ENCODE measurements at places on chromosomes 7 and 10. TPM values are rescaled to one million over a fixed set of nuclear protein-coding genes. Genes with fewer than 3 reads are reported as not detected.

DNA sequence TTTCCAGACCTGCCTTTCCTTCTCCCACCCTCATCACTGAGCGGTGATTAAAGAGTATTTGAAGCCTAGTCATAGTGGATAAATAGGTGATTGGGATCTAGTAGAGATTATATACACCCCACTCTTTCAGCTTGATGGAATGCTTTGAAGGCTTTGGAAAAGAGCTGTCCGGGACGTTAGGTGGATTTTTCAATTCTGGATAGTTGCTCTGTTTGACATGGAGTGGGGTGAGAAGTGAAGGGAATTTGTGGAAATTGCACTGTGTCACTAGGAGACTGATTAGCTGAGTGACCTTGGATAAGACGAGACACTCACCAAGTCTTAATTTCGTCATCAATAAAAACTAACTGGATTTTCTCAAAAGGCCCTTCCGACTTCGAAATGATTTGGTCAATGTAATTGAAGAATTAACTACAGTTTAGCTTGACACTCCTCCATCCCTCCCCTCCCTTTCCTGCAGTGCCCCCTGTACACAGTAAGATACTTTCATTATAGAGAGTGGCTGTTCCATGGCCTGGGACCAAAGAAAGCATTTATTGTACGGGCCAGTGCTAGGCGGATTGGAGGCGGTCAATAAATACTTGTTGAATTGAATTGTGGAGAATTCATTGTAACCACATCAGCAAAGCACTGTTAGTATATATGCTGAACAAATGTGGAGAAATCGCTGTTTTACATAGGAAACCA, 962 bp downstream of the ZKSCAN1 start:
- DNase-seq: no peak

GRCh38 chr10:33621101-33621500, 286.6 kb upstream of the NRP1 start:
- no peak for DNase-seq

DNA sequence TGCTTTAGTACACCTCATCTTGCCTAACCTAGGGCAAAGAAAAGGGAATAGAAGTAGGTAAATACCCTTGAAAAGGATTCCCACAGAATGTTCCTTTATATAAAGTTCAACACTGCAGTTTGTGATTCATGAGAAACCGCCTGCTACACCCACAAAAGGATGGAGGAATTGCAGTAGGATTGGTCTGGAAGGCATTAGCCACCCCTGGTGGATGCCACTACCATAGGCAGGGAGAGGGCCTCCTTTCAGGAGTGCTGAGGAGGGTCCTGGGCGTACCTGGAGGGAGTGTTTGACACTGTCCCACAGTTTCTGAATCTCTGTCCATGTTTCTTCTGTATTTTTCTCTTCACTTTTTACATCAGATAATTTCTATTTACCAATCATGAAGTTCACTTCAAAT, 221.8 kb upstream of the TMEM72 start:
- DNase-seq: no peak

DNA sequence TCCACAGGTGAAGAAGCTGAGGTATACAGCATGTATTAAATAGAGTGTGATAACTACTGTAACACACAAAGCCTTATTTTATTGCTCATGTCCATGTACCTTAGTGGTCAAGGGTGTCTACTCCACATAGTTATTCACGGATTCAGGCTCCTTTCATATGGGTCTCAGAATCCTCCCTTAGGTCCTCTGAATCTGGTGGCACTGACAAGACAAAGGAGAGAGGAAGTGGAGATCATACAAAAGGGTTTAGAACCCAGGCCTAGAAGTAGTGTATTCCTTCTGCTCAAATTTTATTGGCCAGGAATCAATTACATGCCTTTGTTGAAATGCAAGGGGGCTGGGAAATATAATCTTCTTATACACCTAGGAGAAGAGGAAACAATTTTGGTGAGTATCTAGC, 164.6 kb downstream of the PTEN start:
- DNase-seq: no peak

- DNase-seq: no peak
Measured at GRCh38 chr7:29989257-29989995, at the start of gene SCRN1. Gene SCRN1, minus strand, starts transcription at chr7:29989801. Its CDS starts 20,734 bp downstream, at chr7:29969067.

DNA sequence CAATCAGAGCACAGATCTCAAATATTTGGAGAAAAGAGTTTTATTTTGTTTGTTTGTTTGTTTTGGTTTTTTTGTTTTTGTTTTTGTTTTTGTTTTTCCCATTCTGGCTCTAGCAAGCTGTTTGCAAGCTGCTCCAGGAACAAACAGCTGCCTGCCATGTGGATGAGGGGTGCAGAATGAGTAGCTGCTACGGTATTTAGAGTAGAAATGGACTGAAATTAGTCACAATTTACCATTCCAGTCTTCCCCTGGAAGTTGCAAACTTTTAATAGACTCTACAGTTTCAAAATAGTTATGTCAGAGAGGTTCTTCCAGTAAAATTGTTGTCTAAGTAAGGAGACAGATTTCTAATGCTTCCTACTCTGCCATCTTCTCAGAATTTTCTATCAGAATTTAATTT, 27.1 kb upstream of the TAS2R16 start:
- no peak for DNase-seq

- no peak for DNase-seq
Measured at GRCh38 chr10:124545351-124546054, 83.9 kb downstream of the LHPP start.

The WNT8B gene
- polyA plus RNA-seq: 0.08 TPM

The MMS19 gene
- 43.7 TPM for polyA plus RNA-seq

The CYP26C1 gene
- not detected for polyA plus RNA-seq

The PNLIPRP2 gene
- 0.06 TPM for polyA plus RNA-seq

The ATXN7L1 gene
- polyA plus RNA-seq: 7.1 TPM

Measured in urinary bladder (tissue), 4 donors.